Kasumi-1 (cell line): ENCODE measurements at places on chromosomes 6 and 20.
A peak's percentile ranks its signal among the peaks of the same experiment; 100 is the strongest.

DNA sequence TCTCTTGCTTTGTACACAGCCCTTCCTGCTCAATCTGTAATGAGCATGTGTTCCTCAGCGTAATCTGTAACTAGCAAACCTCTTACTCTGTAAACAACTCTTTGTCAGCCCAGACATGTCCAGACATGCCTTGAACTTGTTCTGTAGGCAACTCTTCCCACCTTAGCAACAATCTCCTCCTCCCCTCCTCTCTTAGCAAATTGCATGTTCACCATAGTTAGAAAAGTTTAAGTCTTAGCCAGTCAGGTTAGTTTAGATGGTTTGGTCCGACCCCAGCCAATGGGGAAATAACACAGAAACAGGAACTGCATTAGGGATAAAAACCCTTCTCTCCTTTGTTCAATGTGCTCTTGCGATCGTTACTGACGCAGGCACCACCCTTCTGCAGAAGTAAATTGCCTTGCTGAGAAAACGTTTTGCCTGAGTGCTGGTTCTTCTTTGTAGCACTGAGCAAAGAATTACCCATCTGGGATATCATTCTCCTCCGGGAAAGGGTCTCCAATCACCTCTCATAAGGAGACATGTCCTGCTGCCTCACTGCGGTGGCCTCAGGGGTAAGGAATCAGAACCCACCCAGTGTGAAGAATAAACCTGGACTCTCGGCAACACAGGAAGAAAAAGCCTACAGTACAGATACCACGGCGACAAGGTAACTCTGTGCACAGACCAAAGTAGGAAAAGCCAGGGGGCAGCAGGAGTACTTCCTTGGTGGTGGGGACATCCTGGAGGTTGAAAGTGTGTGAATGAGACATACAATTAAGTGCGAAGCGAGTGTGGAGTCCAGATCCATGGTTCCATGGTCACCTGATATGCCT, 26.2 kb downstream of the PLN start:
- DNase-seq: peak; percentile 57

DNA sequence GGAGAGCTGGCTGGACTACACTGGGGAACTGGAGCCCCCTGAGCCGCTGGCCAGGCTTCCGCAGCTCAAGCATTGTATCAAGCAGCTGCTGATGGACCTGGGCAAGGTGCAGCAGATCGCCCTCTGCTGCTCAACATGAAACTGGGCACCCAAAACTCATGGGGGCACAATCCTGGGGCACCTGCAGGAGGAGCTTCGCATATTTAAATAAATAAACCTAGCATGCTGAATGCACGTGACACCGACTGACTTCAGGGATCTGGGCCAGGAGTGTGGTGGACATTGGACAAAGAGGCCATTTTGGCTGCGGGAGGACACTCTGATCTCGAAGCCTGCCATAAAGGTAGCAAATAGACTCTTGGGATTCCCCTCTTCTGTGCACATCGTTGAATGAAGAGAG, 6.8 kb downstream of the SCAND1 start:
- DNase-seq: peak; percentile 52

DNA sequence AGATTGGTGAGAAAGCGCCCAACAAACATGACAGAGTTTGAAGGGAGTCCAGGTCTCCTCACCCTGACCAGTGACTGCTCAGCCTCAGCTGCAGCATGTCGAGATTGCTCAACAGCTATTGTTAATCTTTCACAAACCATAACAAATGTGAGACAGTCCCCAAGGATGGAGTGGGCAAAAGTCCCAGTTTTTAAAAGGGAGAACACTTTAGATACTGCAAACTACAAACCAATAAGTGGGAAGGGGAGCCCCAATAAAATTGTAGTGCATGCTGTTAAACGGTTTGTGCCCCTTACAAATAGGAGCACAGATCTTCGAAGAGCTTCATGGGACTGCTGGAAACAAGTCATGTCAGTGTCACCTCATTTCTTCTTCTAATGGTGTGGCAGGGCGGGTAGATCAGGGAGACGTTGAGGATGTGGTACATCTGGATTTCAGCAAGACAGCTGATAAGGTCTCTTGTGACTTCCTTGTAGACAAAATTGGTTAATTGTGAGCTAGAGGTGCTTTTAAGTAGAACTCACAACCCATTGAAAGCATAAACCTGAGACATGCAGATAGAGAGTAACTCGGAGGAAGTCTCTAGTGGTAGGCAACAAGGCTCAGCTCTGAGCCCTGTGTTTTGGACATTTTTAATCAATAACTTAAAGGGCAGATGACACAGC, 134.0 kb upstream of the ARMC2 start:
- no peak for DNase-seq

GRCh38 chr6:162211022-162211421, 516.5 kb downstream of the PRKN start:
- DNase-seq: no peak

- DNase-seq: no peak
These were observed 7.2 kb downstream of the FAM120B start for GRCh38 chr6:170313716-170314295.

GRCh38 chr20:6718662-6719368, 48.7 kb upstream of the BMP2 start:
- no peak for DNase-seq

DNA sequence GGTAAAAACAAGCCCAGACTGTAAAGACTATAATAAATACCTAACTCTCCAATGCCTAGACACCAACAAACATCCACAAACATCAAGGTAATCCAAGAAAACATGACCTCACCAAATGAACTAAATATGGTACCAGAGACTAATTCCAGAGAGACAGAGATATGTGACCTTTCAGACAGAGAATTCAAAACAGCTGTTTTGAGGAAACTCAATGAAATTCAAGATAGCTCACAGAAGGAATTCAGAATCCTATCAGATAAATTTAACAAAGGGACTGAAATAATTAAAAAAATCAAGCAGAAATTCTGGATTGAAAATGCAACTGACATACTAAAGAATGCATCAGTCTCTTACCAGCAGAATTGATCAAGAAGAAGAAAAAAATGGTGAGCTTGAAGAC, 26.6 kb downstream of the NCOA6 start:
- no peak for DNase-seq

GRCh38 chr20:59265298-59265697, 35.1 kb upstream of the EDN3 start:
- DNase-seq: no peak

DNA sequence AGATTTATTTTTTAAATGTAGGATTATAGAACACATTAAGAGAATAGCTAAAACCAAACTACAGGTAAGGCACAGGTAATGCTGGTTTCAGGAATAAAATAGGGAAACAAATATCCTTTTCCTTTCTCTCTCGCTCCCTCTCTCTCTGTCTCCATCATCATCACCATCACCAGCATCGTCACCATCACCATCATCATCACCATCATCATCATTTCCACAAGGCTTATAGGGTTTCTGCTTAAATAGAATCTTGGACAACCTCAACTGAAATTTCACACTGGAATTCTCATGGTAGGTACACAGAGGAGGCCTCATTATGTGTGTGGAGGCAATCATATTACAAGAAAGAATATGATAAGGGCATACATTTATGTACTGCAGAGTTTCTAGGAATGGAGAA, 823.6 kb downstream of the MAFB start:
- DNase-seq: no peak
